ENCODE measurements at places on chromosomes 5 and 9.

DNA sequence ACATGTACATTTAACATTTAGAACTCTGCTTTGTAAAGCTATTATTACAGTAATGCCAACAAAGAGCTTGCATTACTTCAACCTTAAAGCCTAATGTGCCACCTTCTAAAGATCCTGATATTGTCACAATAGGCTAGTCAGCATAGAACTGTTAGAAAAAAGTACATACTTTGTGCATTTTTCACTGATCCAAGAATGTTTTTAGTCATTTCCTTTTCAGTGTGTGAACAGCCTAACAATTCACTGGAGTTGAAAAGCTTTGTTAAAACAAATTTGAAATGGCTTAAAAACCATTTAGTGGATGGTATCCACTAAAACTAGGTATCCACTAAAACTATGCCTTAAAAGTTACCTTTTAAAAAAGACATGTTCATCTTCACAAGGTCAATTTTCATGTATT, 4.5 kb downstream of the RPS6 start:
- no peak for DNase-seq

- no peak for DNase-seq
Observed at GRCh38 chr9:70477146-70477745, 62.8 kb upstream of the KLF9 start.

GRCh38 chr5:79936646-79937216, 54.3 kb downstream of the MTX3 start:
- DNase-seq: no peak

DNA sequence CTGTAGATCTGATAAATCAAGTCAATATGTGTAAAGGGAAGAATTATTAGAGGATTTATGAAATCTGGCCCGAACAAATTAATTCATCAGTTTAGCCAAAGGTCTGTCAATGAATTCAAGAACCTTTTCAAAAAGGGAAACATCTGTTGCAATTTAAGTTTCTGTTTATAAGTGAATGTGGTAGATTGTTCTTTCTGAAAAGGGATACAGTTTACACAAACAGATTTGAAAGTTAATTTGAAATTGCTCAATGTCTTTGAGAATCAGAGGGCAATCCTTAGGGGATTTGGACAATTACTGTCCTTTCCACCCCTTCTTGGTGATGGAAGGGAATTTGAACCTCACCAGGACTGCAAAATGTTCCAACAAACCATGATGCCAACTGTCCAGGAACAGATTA, 29.7 kb upstream of the ERCC6L2 start:
- no peak for DNase-seq

DNA sequence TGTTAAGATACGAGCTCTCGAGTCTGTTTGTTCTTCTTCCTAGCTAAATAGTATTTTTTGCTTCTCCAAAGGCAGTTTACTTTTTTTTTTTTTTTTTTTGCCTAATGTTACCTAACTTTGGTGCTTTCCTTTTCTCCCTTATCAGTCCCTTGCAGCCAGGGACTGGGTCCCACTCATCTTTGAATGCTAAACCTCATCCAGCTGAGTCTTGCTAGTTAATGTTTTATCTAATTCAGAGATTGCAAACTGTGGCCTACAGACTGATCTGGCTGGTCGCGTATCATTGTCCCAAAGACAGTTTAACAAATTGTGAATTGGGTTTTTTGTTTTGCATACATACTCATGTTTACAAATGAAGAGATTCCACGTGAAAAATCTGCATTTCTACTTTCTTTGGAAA, 95.7 kb upstream of the EFNA5 start:
- DNase-seq: no peak

- DNase-seq: no peak
Observed at GRCh38 chr5:9533096-9533495, 12.8 kb downstream of the SEMA5A start.

DNA sequence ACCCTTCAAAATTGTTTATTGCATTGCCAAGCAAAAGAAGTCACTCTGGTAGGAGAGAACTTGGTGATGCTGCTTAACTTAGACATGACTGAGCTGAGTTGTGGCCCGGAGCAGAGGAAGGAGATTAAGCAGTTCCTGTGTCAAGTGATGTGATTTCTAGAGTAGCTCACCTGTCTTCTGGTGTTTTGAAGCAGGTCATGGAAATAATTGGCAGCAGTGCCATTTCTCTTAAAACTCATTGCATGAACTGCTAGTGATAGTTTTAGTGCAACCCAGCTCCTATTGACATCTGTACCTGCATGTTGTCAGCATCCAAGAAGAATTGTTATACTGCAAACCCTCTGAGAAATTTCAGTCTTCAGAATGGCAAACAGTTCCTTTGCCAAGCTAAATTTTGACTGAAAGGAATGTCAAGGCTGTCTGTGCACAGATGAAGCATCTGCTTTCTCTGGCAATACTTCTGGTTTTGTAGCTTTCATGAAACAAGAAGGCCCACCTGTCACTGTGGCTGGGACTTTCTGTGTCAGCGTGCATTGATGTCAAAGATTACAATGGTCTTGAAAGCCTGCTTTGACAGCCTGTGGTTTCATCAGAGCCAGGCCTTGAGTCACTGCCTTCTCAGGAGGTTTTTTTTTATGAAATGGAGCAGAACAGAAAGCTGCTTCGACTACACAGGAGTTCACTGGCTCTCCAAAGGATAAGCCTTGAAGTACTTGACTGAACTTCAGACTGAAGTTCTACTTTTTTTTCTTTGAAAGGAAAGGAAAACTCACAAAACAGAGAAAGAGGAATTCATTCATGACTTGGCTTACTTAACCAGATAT, 90.6 kb downstream of the RALGPS1 start:
- DNase-seq: peak; percentile 34
